Colonic mucosa (tissue), 4 donors: ENCODE measurements at places on chromosomes 4 and X. TPM values are rescaled to one million over a fixed set of nuclear protein-coding genes. Genes with fewer than 3 reads are reported as not detected.
A peak's percentile ranks its signal among the peaks of the same experiment; 100 is the strongest.

GRCh38 chr4:80196259-80196921 lies 913 bp upstream of the PRDM8 start:
- H3K27ac ChIP-seq: no peak overlapping the region
- H3K27me3 ChIP-seq: peaks cover 19% of the 10 kb centered on the region
- no peaks in the 10 kb centered on the region for H3K4me1 ChIP-seq
- no peak overlapping the region for H3K4me3 ChIP-seq
- DNase-seq: no peak
- H3K36me3 ChIP-seq: no peaks in the 10 kb centered on the region

- no peaks in the 10 kb centered on the region for H3K27me3 ChIP-seq
- H3K4me1 ChIP-seq: no peaks in the 10 kb centered on the region
- no peak overlapping the region for H3K27ac ChIP-seq
Observed at GRCh38 chrX:20829665-20830491, 544.3 kb upstream of the CNKSR2 start.

DNA sequence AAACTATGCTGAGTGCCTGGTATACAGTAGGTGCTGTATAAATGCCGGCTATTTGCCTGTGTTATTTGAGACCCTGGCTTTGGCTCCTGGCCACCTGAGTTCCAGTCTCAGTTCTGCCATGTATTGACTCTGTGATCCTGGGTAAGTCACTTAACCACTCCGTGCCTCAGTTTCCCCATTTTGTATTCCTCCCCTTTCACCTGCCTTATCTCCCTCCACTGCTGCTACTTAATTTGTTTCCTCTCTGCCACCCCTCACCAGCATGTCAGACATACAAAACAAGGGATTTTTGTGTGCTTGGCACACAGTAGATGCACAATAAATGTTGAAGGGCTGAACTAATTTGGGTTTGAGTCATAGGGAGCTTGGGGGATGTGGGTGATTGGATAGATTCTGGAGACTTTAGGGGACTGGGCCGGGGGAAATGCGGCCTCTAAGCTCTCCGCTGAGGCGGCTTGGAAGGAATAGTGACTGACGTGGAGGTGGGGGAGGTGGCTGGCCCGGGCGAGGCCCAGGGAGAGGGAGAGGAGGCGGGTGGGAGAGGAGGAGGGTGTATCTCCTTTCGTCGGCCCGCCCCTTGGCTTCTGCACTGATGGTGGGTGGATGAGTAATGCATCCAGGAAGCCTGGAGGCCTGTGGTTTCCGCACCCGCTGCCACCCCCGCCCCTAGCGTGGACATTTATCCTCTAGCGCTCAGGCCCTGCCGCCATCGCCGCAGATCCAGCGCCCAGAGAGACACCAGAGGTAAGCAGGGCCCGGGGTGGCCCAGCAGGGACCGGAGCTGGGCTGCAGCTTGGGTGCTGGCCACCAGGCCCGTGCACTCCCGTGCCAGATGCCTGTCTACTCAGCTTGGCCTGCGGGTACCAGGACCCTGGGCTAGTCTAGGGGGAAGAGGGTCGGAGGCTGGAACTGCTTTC lies at the start of gene TIMP1:
Gene TIMP1, plus strand, starts transcription at position 706 of the 917 bp plus-strand sequence. CDS start 980 bp downstream, outside the sequence.
- peak within 1 kb of the TSS; percentile 33 for H3K4me3 ChIP-seq
- no peaks in the 10 kb centered on the region for H3K36me3 ChIP-seq
- H3K4me1 ChIP-seq: no peaks in the 10 kb centered on the region
- DNase-seq: peak; percentile 84
- peak within 1 kb of the TSS; percentile 40 for H3K27ac ChIP-seq
- no peaks in the 10 kb centered on the region for H3K27me3 ChIP-seq

The RNF212 gene
- total RNA-seq: 2.3 TPM

- H3K4me1 ChIP-seq: no peaks in the 10 kb centered on the region
- no peak for DNase-seq
- H3K36me3 ChIP-seq: no peaks in the 10 kb centered on the region
- H3K4me3 ChIP-seq: no peak overlapping the region
Observed at GRCh38 chr4:38101563-38101962, 141.4 kb downstream of the PTTG2 start.

The TMSB15A gene
- total RNA-seq: 0.88 TPM

DNA sequence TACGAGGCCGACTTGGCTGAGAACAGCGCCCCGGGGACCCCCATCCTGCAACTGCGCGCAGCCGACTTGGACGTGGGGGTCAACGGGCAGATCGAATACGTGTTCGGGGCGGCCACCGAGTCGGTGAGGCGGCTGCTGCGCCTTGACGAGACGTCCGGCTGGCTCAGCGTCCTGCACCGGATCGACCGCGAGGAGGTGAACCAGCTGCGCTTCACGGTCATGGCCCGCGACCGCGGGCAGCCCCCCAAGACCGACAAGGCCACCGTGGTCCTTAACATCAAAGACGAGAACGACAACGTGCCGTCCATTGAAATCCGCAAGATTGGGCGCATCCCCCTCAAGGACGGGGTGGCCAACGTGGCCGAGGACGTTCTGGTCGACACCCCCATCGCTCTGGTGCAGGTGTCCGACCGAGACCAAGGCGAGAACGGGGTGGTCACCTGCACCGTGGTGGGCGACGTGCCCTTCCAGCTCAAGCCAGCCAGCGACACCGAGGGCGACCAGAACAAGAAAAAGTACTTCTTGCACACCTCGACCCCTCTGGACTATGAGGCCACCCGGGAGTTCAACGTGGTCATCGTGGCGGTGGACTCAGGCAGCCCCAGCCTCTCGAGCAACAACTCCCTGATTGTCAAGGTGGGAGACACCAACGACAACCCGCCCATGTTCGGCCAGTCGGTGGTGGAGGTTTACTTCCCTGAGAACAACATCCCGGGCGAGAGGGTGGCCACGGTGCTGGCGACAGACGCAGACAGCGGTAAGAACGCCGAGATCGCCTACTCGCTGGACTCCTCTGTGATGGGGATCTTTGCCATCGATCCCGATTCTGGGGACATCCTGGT lies 2.4 kb downstream of the PCDH7 start:
- H3K4me3 ChIP-seq: peak overlapping the region; percentile 32
- no peak overlapping the region for H3K27ac ChIP-seq
- no peaks in the 10 kb centered on the region for H3K36me3 ChIP-seq
- peaks cover 47% of the 10 kb centered on the region for H3K27me3 ChIP-seq
- H3K4me1 ChIP-seq: peaks cover 4% of the 10 kb centered on the region

DNA sequence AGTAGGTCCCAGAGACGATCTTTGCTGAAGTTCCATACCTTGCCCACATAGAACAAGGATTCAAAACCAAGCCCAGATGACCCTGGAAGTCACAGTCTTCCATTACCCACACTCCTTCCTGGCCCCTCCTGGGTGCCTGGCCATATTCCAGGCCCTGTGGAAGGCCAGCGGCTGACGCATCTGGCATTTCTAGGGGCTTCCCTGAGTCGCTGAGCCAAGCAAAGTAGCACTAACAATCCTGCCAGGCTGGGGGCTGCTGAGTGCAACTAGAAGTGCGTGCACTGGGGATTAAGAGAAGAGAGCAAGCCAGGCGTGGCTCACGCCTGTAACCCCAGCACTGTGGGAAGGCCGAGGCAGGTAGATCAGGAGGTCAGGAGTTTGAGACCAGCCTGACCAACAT lies 175.2 kb upstream of the CPEB2 start:
- no peak for DNase-seq
- no peak overlapping the region for H3K27ac ChIP-seq
- no peaks in the 10 kb centered on the region for H3K36me3 ChIP-seq
- H3K4me3 ChIP-seq: no peak overlapping the region
- no peaks in the 10 kb centered on the region for H3K27me3 ChIP-seq

DNA sequence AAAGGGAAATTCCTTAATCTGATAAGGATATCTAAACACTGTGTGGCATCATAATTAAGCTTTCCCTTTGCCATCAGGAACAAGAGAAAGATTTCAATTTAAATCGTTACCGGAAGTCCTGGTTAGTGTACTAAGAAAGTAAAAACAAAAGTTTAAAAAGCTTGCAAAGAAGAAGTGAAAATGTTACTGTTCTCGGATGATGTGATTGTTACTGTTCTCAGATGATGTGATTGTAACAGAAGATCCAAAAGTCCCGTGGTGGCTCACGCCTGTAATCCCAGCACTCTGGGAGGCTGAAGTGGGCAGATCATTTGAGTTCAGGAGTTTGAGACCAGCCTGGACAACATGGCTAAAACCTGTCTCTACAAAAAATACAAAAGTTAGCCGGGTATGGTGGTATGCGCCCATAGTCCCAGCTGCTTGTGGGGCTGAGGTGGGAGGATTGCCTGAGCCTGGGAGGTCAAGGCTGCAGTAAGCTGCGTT lies 62.5 kb downstream of the RGS12 start:
- H3K27ac ChIP-seq: no peak overlapping the region
- H3K4me1 ChIP-seq: no peaks in the 10 kb centered on the region
- no peak overlapping the region for H3K4me3 ChIP-seq
- DNase-seq: no peak
- no peaks in the 10 kb centered on the region for H3K27me3 ChIP-seq
- H3K36me3 ChIP-seq: no peaks in the 10 kb centered on the region

The AASDH gene
- total RNA-seq: 7.8 TPM

- H3K4me3 ChIP-seq: no peak overlapping the region
- H3K27ac ChIP-seq: no peak overlapping the region
- H3K36me3 ChIP-seq: no peaks in the 10 kb centered on the region
- H3K4me1 ChIP-seq: no peaks in the 10 kb centered on the region
- DNase-seq: no peak
Observed at GRCh38 chrX:133796282-133796681, 189.1 kb downstream of the GPC3 start.

The FHIP1A gene
- 31.5 TPM for total RNA-seq

- no peaks in the 10 kb centered on the region for H3K4me1 ChIP-seq
- DNase-seq: no peak
- no peaks in the 10 kb centered on the region for H3K36me3 ChIP-seq
- H3K27ac ChIP-seq: no peak overlapping the region
- no peak overlapping the region for H3K4me3 ChIP-seq
Observed at GRCh38 chr4:121706595-121707021, 9.8 kb upstream of the ANXA5 start.

- H3K4me1 ChIP-seq: no peaks in the 10 kb centered on the region
- no peak overlapping the region for H3K4me3 ChIP-seq
- no peak overlapping the region for H3K27ac ChIP-seq
- H3K27me3 ChIP-seq: no peaks in the 10 kb centered on the region
- DNase-seq: no peak
- no peaks in the 10 kb centered on the region for H3K36me3 ChIP-seq
Observed at GRCh38 chrX:110175146-110175545, 142.7 kb downstream of the AMMECR1 start.

- no peaks in the 10 kb centered on the region for H3K27me3 ChIP-seq
- H3K36me3 ChIP-seq: no peaks in the 10 kb centered on the region
- H3K4me3 ChIP-seq: no peak overlapping the region
- no peak overlapping the region for H3K27ac ChIP-seq
- no peaks in the 10 kb centered on the region for H3K4me1 ChIP-seq
- DNase-seq: no peak
Observed at GRCh38 chr4:6334203-6334887, 64.7 kb downstream of the WFS1 start.

GRCh38 chr4:121455285-121455684 lies 74.5 kb upstream of the QRFPR start:
- H3K4me3 ChIP-seq: no peak overlapping the region
- H3K27me3 ChIP-seq: no peaks in the 10 kb centered on the region
- no peaks in the 10 kb centered on the region for H3K4me1 ChIP-seq
- H3K36me3 ChIP-seq: no peaks in the 10 kb centered on the region
- no peak for DNase-seq

GRCh38 chrX:105527759-105528158 lies 294.6 kb upstream of the NRK start:
- H3K36me3 ChIP-seq: no peaks in the 10 kb centered on the region
- H3K4me3 ChIP-seq: no peak overlapping the region
- no peak overlapping the region for H3K27ac ChIP-seq
- H3K27me3 ChIP-seq: no peaks in the 10 kb centered on the region
- H3K4me1 ChIP-seq: no peaks in the 10 kb centered on the region
- no peak for DNase-seq
